Left renal cortex interstitium (tissue), 4 donors: ENCODE measurements at places on chromosomes 12 and 14. TPM values are rescaled to one million over a fixed set of nuclear protein-coding genes. Genes with fewer than 3 reads are reported as not detected.

- no peak for DNase-seq
Measured at GRCh38 chr12:13230500-13230899, 34.0 kb downstream of the EMP1 start.

GRCh38 chr12:117580015-117580717 lies 218.7 kb upstream of the NOS1 start:
- no peak for DNase-seq

INHBC gene
- 0.25 TPM for polyA plus RNA-seq

DNA sequence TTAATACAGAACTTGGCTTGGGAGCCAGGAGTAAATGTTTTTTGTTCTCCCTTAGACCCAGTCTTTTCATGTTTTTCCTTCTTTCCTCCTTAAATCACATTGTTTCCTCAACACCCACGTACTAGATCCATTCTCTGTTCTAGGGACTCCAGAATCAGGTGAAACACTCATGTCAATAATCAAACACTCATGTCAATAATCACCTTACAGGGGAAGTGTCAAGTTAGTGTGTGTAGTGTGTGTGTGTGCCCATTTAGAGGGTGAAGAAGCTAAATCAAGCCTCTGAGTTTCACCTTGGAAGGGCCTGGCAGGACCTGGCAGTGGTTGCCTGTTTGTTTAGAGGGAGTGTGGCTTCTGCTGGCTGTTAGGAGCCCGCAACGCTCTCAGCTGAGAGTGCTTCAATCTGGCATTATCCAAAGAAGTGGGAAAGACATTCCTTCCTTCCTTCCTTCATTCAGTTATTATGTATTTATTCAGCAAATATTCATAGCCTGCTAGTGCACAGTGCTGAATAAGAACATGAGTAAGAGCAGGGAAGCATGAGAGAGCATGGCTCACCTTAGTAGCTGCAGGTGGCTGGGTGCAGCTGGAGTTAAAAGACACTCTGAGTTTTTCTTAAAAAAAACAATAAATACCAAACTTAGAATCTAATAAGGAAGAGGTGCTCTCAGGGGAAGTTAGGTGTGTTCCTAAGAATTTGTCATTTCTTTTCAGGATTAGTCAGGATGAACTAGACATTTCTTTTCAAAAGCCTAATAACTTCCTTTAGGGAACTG lies 17.6 kb upstream of the EID3 start:
- no peak for DNase-seq

DNA sequence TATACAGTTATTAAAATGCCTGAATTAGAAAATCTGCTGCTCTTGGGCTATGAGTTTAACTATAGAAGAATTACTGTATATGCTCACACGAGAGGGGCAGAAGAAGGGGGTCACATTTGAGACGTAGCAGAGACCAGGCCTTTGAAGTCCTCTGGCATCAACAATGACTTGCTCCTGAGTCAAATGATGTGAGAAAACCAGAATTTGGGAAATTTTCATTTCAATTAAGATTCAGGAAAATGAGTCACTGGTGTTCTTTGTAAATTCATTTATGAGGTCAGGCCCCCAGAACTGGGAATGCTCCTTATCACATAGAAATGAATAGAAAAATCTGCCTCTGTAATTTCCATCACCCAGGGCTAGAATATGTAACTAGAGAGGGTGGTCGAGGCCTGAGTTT lies 92.9 kb downstream of the APAF1 start:
- DNase-seq, result no peak

GRCh38 chr12:115968211-115968610 lies 309.3 kb downstream of the MED13L start:
- DNase-seq, result no peak

DNA sequence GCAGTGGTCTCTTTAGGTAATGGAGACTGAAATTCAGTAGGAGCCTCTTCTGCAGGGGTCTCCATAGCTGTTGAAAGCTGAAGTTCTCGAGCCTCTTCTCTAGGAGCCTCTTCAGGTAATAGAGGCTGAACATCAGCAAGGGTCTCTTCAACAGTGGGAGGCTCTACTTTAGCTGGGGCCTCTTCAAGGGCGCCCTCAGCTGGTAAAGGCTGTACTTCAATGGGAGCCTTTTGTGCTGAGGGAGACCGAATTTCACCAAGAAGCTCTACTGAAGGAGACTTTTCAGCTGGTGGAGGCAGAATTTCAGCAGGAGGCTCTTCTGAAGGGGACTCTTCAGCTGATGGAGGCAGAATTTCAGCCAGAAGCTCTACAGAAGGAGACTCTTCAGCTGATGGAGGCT lies 1.5 kb downstream of the FSCB start:
- DNase-seq, result no peak

SAMD15 gene
- polyA plus RNA-seq, result 8.6 TPM

GPR84 gene
- polyA plus RNA-seq, result 0.18 TPM

DNA sequence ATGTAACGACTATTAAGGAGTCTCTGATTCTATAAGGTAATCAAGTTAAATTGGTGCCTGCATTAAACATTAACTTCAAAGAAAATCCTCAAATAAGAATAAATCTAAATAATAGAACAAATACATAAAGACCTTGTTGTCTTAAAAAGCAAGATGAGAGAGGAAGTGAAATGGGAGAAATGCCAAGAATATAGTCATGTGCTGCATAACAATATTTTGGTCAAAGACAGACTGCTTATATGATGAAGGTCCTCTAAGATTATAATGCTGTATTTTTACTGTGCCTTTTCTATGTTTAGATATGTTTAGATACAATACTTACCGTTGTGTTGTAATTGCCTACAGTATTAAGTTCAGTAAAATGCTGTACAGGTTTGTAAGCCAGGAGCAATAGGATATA lies 213.6 kb downstream of the C12orf42 start:
- no peak for DNase-seq

- DNase-seq, result no peak
Measured at GRCh38 chr14:33569821-33570687, 380.8 kb downstream of the EGLN3 start.

GRCh38 chr12:125907351-125907750 lies 842.1 kb downstream of the AACS start:
- DNase-seq, result no peak

GALNT8 gene
- 4.0 TPM for polyA plus RNA-seq

COCH gene
- polyA plus RNA-seq, result 2.5 TPM

GRCh38 chr12:69972136-69972535 lies 147.1 kb downstream of the MYRFL start:
- no peak for DNase-seq

THAP2 gene
- polyA plus RNA-seq, result 14.4 TPM

- DNase-seq, result peak; percentile 63
Measured at GRCh38 chr14:55973285-55973800, 144.9 kb upstream of the PELI2 start.

WSCD2 gene
- polyA plus RNA-seq, result 10.4 TPM

DNA sequence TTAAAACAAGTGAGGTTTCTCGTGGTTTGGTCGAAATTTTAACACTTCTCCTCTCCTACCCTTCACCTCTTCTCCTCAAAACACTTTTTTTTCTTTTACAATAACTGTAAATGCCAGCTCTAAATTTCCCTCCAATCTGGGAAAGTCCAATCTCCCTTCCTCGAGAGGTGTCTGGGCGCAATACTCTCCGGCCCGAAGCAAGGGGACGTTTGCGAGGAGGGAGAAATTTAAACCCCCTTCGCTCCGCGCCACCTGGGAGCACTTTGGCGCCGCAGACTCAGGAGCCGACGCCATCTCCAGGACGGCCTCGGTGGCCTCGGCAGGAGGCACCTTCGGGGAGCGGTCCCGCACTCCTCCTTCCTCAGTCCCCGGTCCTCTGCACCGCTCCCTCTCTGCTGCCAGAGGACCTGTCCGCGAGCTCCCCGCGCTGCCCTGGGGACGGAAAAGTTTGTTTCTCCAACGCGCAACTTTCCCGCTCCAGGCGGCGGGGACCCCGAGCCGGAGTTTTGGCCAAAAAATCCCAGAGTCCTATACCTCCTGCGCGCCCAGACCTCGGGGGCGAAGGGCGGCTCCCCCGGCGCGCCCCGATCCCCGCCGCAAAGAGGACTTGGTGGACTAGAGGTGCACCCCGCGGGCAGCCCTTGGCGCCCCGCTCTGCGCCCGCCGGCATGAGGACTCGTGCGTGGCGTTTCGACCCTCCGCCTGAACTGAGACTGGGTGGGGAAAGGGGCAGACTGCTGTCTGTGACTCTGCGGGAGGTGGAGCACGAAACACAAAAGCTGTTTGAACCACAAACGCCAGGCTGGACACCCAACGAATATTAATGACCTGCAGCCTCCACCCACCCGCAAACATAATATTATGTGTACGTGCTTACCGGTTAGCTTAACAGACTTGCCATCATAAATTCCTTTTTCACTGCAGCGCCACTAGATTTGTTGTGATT lies 95.2 kb upstream of the HMGA2 start:
- DNase-seq, result no peak

DNA sequence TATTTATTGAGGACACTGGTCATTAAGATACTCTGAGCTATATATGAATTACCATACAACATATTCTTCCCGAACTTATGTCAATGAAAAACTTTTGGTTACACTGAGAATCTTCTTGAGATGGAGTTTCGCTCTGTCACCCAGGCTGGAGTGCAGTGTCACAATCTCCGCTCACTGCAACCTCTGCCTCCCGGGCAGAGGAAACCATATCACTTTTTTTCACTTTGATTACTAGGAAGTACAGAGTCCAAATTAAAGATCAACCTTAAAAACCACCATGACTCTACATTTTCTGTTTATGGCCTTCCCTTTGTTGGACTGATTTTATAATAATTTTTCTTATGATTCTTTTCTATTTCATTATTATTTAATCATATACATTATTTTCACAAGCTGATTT lies 336.5 kb downstream of the FSCB start:
- DNase-seq, result no peak

- DNase-seq, result no peak
Measured at GRCh38 chr14:59333235-59333634, 131.9 kb downstream of the GPR135 start.

DNA sequence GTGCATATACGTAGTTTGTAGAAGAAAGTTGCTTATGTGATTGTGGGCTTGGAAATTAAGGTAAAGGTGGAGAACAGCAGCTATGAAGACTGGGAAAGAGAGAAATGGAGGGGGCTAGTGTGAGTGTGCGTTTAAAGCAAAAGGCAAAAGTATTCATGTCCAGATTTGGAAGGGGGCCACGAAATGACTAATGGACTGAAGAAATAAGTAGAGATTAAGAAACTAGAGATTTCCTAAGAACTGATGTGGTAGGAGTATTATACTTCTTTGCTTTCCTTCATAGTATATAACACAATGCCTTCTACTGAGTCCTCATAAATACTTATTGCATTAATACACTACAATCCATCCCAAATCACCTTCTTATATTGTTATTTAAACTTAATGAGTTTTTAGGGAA lies 298.6 kb upstream of the NOVA1 start:
- no peak for DNase-seq

PRH2 gene
- 0.73 TPM for polyA plus RNA-seq

KRT84 gene
- not detected for polyA plus RNA-seq

GRCh38 chr12:80232837-80233236 lies 133.5 kb downstream of the OTOGL start:
- no peak for DNase-seq

FAM222A gene
- 6.9 TPM for polyA plus RNA-seq

- DNase-seq, result no peak
Measured at GRCh38 chr12:69265205-69265604, 25.8 kb downstream of the CPSF6 start.

DNA sequence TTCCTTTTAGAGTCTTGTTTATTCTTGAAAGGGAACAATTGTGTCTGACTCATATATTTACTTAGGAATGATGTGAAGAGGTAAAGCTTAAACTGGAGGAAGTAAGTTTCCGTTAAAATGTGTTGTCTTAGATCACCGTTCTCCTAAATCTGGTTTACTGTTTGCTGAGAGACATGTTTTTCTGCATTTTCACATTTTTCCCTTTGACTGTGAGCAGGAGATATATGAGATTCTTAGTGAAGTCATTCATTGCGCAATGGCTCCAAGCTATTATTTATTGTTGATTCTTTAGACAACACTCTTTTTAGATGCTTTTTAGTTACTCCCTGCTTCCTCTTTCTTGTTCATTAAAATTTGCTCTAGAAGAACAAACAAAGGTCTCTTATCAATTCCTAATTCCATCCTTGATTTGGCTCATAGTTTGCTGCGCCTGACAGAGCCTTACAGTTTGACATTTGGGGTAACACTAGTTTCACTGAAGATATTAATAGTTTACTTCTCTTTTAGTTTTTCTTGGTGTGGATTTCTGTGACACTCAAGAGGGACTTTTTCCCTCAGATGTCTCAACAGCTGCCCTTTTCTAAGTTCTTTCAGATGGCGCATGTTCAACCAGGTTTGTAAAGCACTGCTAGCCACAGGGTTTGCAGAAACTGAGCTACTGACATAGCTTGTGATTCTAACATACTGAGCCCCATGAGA lies 11.4 kb downstream of the CLECL1 start:
- no peak for DNase-seq

GRCh38 chr12:104698871-104699270 lies 242.1 kb downstream of the CHST11 start:
- no peak for DNase-seq

DNA sequence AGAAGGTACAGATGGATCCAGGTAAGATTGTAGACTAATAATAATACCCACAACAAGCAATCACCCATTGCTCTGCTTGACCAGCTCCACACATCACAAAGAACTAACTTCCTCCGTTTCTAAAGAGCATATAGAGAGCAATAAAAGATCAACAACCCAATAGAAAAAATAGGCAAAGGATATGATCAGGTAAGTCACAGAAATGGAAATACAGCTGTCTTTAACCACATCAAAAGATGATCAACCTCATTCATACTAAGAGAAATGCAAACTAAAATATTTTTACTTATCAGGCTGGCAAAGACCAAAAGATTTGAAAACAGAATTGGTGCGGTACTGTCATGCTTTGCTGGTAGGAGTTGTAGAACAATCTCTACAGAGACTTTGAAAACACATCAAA lies 8.9 kb downstream of the C2CD5 start:
- no peak for DNase-seq

GRCh38 chr12:119096429-119097202 lies 82.1 kb upstream of the HSPB8 start:
- no peak for DNase-seq

NDRG2 gene
- polyA plus RNA-seq, result 172 TPM

- no peak for DNase-seq
Measured at GRCh38 chr12:112421363-112421762, 2.6 kb downstream of the PTPN11 start.

DNA sequence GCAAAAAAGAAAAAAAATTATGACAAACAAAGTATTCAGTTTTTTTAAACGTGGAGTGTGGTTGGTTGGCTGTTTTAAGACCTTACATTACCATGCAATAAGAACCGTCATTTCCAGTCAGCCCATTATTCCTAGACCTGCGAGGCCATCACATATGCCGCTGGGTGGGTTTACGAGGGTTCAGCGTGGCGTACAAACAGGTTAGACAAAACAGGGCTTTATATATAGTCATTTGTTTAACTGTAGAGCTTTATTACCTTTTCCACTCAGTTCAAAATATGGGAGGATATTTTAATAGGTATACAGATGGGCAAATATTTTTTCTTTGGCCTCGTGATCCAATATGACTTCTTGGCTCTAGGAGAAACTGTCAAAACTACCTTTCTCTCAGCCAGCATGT lies 67.2 kb downstream of the KSR2 start:
- DNase-seq, result no peak
